ENCODE measurements at places on chromosomes 2 and 18.

DNA sequence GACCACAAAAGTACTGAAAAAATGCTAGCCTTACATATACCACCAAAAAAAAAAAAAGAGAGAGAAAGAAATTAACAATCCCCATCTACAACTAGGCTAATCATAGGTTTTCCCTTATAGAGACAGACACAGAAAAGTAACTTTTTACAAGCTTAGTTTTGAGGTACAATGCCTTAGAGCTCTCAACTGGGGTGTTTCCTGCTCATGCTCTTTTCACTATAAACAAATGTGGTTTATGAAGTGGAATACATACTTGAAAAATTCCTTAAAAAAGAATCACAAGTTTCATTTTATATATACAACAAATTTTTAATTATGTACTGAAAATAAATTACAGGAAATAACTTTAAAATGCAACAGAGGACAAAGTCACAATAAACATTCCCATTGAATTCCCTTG lies 82.5 kb downstream of the ATL2 start:
- no peak for DNase-seq

GRCh38 chr2:55839182-55839819 lies 84.3 kb downstream of the EFEMP1 start:
- DNase-seq = no peak

DNA sequence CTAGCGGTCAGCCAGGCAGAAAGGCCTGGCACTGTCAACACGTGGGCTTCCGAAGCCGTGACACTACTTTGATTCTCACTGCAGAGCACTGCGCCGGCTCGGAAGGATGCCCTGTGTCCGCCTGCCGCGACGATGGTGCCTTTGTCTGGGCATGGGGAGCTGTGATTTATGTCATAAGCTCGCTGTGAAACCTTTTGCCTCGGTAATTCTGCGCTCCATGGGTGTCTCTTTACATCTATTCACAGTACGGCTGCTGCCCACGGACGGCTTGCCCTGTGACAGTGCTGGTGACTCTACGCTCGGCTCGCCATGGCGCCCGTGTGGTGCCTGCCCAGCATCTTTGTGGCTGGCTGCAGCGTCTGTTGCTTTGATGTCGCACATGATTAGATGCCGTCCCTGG lies 43.1 kb upstream of the GBX2 start:
- DNase-seq = no peak

GRCh38 chr2:33264766-33265165 lies 211.7 kb upstream of the RASGRP3 start:
- no peak for DNase-seq

- DNase-seq = no peak
Observed at GRCh38 chr2:211609127-211609526, 929.5 kb downstream of the ERBB4 start.

GRCh38 chr2:12728221-12728777 lies 11.6 kb downstream of the TRIB2 start:
- DNase-seq = no peak

GRCh38 chr2:99079226-99079625 lies 62.3 kb upstream of the C2orf15 start:
- DNase-seq = no peak

All from NCI-H446 (cell line).